ENCODE measurements at places on chromosomes 7 and 10.

DNA sequence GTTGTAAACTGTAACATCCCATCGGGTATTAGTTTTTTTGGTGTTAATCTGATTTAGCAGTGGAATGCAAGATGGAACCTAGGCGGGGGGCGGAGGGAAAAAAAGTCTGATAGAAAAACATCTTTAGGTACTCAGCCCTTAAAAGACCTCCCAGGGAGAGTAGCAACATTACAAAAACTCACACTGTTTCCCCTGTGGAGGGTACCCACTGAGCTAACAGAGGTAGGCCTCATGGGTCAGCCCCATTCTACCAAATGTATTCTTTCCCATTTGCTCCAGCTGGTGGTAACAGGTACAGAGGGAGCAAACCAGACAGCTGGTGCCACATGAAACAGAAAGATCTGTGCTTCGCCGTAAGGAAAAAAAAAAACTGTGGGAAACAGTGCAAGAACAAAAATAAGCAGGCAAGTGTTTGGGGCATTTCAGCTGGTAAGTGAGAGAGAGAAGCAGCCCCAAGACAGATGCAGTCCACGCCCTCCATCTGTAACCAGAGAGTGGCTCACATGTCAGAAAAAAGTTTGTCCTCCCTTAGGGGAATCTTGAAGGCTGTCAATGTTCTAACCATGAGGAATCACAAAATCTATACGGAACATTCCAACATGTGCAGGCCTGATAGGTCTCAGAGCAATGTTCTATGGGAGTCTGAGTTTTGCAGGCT is 65.3 kb downstream of the HOXA1 start:
- no peak for DNase-seq

DNA sequence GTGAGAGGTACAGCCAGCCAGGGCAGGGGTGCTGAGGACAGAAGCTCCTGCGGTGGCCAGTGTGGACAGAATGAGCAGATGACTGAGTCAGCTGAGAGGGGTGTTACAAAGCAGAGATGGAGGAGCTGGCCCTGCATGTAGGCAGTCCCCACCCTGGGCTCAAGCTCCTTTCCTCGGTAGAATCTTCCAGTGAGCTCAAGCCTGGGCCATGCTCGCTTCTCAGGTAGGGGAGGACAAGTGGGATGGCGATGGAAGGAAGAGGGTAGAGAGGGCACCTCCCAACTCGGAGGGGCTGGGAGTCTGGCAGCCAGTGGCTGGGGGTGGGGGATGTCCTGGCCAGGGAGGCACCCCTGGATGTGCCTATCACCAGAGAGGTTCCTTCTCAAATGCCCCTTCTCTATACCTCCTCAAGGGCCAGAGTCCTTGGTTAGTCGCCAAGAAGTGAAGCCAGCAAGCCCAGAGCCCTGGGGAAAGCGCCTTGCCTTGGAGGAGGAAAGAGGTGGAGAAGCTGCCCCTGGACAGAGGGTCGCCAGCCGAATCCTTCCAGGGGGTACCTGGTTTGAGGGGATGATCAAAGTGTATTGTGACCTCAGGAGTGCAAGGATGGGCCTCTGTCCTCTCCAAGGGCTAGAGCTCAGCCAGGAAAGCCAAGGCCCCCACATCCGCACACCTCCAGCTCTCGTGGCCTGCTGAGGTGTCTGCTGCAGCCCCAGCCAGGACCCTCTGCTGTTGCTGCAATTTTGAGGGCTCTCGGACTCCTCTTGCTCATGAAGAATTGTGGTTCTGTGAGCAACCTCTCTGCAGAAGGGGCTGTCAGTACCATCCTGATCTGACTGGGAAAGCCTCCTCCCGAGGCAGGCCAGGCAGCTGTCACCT is 88.6 kb upstream of the MACROH2A2 start:
- DNase-seq: no peak

- no peak for DNase-seq
Observed at GRCh38 chr7:24700521-24701260, 56.6 kb downstream of the GSDME start.

DNA sequence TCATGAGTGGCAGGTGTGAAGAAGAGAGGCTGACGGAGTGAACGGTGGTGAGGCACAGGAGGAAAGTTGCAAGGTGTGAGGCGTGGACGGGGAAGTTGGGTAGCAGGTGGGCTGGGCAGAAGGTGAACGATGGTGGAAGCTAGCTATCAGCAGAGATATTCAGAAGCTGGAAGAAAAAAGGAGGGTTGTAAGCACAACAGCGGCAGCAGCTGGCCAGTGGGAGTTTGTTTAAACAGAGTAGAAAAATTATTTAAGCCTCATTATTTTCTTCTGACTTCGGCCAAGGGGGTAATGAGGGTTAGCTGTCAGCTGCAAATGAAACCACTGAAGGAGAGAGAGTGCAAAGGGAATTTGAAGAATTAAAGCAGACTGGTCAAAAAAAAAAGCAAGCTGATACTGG is 62.1 kb upstream of the PRKAR2B start:
- no peak for DNase-seq

DNA sequence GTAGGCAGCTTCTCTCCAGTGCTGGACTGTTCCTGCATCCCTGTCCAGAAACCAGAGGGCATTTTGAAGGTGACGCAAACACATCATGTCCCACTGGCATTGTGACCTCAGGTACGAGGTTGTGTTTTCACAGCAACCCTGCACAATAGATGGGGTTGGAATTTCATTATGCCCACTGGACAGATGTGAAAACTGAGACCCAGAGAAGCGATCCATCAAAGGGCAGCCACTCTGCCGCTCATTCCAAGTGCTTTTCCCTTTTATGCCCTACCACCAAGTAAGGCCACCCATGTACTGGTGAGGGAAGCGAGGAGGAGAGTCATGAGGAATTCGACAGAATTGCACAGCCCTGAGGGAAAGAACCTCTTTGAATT is 63.3 kb downstream of the CALML3 start:
- no peak for DNase-seq

DNA sequence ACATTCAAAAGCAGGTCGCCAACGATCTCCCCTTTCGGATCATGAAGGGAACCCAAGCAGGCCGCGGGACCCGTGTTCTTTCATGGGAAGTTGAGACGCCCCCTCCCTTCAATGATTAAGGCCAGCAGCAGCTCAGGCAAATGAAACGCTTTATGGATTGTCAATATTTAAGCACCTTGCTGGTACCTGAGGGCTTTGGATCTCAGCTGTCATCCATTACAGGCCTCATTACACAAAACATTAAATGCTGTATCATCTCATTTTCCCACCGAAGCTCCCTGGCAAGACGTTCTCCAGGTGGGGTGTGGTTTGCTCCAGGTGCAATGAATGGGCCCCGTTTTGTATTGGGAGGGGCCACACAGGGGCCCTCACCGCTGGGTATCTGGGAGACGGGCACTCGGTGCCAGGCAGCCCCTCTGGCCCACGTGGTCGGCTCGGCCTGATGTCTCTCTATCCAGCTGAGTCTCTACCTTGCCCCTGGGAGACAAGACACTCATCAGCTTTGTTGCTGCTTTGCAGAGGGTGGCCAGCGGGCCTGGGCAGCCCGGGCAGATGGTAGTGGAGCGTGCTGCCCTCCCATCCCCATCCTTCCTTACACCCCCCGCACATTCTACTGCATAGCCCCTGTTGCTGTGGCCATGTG is 456.1 kb upstream of the FOXK1 start:
- DNase-seq: no peak

- no peak for DNase-seq
Observed at GRCh38 chr10:118701529-118702323, 53.0 kb downstream of the CACUL1 start.

GRCh38 chr7:29013082-29013695 is 55.1 kb upstream of the TRIL start:
- DNase-seq: no peak

DNA sequence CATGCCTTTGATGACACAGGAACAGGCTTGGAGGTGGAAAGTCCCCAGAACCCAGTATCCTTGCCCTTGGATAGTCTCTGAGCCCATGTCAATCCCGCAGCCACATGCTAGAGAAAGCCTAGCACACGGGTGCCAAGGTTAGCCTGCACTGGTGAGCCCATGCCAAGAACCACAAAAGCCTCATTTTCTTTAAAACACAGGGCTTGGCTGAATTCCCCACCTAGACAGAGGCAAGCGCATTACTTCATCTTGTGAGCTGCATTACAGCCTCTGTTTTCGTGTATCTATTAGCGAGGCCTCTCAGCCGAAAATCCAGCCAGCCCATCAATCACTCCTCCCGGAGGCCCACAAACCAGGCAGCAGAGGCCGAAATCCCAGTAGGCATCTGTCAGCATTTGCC is 314.9 kb upstream of the AUTS2 start:
- DNase-seq: no peak

DNA sequence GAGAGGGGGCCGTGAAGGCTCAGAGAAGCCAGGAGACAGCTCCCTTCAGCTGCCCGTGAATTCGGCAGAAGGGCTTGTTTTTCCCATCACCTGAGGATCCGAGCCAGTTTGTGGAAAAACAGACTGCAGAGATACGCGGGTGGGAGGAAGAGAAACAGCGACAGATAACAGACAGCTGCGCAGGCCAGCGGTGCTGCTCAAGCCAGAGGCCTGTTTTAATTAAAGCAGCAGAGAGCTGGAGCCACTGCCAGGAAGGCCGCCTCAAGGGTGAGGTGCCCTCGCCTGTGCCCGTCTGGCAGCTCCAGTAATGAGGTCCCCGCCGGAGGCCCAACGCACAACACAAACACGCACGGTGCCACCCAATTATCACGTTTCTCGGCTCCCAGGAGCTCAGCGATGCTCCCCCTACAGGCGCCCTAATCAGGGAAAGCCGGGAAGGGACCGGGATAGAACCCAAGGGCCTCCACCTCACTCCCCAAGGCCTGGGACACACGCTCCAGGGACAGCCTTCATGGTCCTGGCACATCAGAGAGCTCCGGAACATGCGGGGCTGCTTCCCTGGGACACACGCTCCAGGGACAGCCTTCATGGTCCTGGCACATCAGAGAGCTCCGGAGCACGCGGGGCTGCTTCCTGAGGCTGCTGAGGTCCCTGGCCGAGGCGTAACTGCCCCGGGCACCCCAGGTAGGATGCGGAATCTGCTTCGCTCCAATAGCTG is 60.6 kb upstream of the DNAAF5 start:
- DNase-seq: no peak

GRCh38 chr10:62817121-62817765 is 1.1 kb upstream of the EGR2 start:
- DNase-seq: no peak

- no peak for DNase-seq
Observed at GRCh38 chr7:32378988-32379387, 111.2 kb downstream of the LSM5 start.

GRCh38 chr7:136925556-136925955 is 57.1 kb downstream of the CHRM2 start:
- DNase-seq: no peak

GRCh38 chr7:43577485-43577951 is 5.4 kb upstream of the STK17A start:
- DNase-seq: no peak

DNA sequence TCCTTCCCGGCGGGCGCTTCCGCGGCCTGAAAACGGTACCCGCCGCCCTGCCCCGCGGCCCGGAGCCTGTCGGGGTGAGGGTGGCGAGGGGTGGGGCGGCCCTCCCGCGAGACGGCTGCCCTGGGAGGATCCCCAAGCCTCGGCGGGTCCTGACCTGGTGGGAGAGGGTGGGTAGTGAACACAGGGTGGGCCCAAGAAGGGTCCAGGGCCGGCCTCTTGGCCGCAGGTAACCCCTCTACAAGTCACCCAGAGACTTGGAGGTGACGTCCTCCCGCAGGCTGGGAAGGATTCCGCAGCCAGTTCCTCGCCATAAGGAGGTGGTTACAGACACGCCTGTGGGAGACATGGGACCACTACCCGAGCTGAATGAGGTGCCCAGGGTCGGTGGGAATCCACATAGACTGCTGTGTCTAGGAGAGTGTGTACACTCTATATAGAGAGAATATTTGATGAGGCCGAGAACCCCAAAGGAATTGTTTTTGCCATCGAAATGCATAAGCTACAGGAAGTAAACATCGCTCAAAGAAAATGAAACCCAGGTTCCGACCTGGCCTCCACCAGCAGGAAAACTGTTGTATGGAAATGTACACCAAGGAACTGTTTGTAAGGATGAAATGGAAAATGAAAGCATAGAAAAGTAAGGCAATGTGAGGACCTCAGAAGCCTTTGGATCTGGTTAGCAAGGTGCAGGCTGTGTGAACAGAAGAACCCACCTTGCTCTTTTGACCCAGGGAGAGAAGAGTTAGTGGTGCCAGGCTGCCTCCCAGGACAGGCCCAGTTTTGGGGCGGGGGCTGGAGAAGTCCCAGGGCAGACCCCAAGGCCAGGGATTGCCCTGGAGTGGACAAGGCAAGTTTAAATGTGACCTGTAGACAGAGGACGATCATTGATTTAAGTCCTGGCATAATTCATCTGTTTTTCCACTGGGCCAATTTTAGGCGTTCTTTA is 659 bp downstream of the OPTN start:
- DNase-seq: peak; percentile 27

- no peak for DNase-seq
Observed at GRCh38 chr10:14761372-14761771, 13.3 kb downstream of the FAM107B start.
